ENCODE measurements at places on chromosomes 6 and 20.

DNA sequence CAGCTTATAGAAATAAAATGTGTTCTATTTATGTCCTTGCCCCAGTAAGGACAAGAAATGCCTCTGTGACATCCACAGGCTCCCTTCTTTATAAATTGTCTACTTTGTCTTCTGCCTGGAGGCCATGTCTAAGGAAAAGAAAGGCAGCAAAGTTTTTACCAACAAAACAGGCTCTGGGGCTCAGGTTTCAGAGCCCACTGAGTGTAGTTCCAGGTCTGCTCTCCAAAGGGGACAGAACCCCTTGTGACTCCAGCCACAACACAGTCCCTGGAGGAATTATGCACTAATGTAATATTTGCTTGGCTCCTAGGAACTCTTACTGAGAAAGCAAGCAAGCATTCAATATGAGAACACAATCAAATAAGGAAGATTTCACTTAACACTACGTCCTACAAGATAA is 80.1 kb downstream of the PAK5 start:
- DNase-seq: no peak

DNA sequence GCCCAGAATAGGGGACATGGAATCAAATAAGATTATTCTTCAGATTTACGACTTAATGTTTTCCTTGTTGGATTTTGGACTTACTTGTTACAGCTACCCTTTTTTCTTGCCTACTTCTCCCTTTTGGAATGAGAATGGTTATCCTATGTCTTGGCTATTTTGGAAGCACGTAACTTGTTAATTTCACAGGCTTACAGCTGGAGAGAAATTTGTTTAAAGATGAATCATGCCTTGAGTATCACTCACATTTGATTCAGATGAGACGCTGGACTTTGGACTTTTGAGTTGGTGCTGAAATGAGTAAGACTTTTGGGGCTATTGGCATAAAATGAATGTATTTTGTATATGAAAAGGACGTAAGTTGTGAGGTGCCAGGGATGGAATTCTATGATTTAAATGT is 83.3 kb downstream of the SMPDL3A start:
- DNase-seq: no peak

GRCh38 chr6:27864906-27865849 is 47.0 kb downstream of the OR2B2 start:
- DNase-seq: peak; percentile 64

- no peak for DNase-seq
Measured at GRCh38 chr20:61356196-61356595, 104.1 kb downstream of the CDH4 start.

GRCh38 chr20:51583073-51583472 is 40.6 kb upstream of the NFATC2 start:
- no peak for DNase-seq

GRCh38 chr6:73471686-73472290 is 10.3 kb downstream of the MTO1 start:
- no peak for DNase-seq

Data from mesothelial cell of epicardium (in vitro differentiated cells).